CD8-positive, alpha-beta T cell (primary cell): ENCODE measurements at places on chromosomes 1 and 21. TPM values are rescaled to one million over a fixed set of nuclear protein-coding genes. Genes with fewer than 3 reads are reported as not detected.

The HSD3B1 gene
- not detected for total RNA-seq

The GJA8 gene
- total RNA-seq, result not detected

The MASP2 gene
- 0.22 TPM for total RNA-seq

DNA sequence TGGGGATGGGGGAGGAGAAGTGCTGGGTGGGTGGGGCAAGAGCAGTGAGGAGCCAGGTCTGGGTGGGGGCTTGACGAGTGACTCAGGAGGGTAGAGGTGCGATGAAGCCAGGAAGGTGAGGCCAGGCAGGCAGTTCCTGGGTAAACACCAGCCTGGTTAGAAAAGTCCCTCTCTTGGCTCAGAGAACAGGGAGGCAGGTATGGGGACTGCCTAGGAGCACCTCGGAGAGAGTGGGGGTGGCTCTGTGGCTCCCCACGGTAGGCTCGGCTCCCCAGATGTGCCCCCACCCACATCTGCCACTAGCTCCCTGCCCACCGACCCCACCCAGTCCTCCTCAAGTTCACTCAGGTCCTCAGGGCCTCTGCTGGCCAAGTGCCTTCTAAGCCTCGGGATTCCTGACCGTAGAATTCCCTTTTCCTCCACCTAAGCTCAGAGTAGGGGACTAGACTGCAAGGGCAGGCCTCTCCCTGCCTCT is 1.2 kb downstream of the HSPG2 start:
- no peak for DNase-seq

DNA sequence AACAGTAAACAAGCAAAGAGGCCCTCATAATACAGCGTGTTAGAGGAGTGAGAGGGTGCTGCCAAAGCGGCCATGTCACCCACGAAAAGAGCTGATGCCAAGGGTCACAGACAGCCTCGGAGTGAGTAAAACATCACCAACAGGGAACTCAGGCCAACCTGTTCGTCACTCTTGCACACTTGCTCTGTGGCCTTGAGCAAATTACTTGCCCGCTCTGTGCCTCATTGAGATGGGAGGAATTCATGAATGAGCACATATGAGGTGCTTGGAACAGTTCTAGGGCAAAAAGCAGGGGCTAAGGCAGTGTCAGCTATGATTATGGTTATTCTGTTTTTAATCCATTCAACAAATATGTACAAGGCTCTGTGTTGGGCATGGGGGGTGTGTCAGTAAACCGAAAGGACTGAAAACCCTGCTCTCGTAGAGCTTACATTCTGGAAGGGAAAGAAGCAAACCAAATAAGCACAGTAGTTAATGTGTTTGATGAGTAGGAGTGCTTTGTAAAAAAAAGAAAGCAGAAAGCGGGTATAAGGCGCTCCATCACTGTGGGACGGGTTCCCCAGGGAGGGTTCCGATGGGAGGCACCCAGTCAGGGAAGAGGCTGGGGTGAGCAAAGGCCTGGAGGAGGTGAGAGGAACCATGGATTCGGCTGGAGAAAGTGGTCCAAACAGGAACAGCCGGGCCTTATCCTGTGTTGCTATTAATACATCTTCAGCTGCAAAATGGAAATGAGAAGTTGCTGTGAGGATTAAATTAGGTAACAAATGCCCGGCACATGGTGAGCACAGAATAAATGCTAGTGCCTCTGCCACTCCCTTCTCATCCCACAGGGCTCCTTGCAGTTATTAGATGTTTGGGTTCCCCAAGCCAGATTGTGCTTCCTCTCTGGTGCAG is 39.5 kb upstream of the RD3 start:
- no peak for DNase-seq

DNA sequence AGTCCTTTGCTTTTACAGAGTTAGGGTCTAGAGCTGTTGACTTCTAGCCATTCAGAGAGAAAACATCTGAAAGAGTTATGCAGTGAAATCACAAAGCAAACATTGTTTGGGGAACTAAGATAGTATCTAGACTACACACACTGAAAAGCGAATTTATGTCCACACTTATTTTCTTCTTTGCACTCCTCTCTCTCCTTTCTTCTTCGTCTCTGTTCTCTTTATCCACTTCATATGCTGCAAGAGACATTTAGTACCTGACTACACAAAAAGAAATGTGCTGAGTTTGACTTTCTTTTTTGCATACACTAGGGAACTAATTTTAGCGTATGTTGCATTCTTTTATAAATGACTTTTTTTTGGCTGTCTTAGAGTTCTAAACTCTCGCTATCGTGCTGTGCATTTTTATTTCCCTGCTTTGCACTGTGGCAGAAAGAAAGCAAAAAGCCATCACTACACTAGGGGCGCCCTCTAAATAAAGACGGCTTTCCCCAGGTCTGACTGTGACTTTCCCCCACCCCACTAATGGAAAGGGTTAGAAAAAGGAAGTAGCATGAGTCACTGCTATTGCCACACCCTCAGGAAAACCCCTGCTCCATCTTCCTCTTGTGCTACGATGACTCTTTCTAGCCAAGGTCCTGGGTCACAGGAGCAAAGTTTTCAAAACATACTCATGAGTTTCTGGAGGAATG is 65.7 kb downstream of the MAP3K7CL start:
- peak; percentile 57 for DNase-seq

DNA sequence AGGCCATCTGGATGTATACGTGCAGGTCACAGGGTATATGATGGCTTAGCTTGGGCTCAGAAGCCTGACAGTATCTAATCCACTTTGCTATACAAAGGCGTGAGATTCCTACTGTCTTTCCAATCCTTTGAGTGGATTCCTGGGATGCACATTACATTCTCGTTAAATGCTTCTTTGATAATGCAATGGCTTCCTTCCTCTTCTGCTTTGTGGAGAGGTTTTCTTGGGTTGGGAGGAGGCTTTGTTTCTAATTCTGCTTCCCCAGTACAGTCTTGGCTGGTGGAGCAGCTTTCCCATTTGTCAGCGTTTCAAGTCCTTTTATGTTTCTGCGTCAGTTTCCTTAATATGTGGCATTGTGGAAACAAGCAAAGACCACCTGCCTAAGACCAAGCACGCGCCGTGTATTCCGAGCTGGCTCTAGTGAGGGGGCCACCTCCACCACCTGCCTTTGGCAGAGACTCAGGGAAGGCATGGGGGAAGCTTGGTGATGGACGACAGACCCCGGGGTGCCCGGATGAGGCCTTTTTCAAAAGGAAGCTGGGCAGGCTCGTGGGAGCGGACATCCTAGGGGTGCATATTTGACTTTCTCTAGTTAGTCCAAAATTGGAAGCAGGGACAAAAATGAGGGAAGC is 72.7 kb downstream of the WDR4 start:
- no peak for DNase-seq

DNA sequence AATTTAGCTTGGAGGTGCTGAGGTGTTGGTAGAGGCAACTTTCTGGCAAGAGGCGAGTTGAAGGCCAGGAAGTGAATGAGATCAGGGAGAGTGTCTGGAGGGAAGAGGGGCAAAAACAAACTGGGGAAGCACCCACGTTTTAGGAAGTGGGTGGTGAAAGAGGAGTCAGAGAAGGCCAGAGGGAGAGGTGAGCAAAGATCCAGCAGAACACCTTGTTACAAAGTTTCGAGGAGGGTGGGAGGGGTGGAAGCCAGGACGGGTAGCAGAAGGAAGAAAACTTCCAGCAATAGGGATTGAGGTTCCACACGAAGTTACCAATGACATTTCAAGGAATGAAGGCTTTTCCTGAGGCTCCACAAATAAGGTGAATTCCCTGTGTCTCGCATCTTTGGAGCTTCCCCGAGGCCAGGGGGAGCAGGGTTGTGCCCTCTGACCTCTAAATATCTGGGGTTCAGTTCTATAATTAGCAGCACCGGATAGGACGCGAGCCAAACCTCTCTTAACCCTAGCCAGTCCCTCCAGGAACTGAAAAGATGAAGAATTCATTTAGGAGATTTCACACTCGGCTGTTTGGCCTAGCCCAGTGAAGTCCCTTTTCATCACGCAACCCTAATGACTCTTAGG is 578 bp upstream of the SESN2 start:
- DNase-seq, result no peak

GRCh38 chr21:43020771-43021170 is 46.4 kb downstream of the PKNOX1 start:
- no peak for DNase-seq
